ENCODE measurements at places on chromosomes 4 and X. TPM values are rescaled to one million over a fixed set of nuclear protein-coding genes. Genes with fewer than 3 reads are reported as not detected.

Gene FGF16
- not detected for total RNA-seq

Gene DCX
- total RNA-seq, result not detected

Gene MEPE
- total RNA-seq, result not detected

Gene IQSEC2
- total RNA-seq, result 19.6 TPM

Gene ANXA10
- not detected for total RNA-seq

Gene SMIM31
- not detected for total RNA-seq

Gene HTN3
- total RNA-seq, result not detected

Gene SPATA4
- not detected for total RNA-seq

Gene FAM133A
- total RNA-seq, result 0.55 TPM

Gene ENPEP
- 4.4 TPM for total RNA-seq

DNA sequence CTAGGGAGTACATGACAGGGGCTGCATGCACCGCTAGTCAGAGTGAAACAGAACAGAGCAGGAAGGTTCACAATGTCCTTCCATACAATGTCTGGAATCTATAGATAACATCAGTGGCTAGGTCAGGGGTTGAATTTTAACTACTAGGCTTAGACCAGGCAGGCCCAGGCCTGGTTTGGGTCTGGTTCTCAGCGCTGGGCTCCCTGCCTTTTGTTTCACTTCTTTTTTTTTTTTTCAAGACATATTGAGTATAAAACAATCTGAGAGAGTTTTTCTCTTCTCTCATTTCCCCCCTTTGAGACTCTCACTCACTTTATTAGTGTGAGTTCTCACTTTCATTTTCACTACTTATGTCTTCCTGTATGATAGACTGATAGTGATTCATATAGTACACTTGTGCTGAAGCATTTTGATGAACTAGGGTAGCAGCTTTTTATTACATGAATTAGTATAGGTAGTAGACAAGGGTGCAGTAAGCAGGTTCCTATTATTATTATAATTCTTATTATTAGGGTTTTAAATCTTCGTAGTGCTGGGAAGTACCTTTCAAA, 120.0 kb upstream of the ZDHHC15 start:
- no peak overlapping the region for H3K27ac ChIP-seq
- no peak overlapping the region for H3K4me3 ChIP-seq
- DNase-seq, result no peak
- no peaks in the 10 kb centered on the region for H3K27me3 ChIP-seq
- no peaks in the 10 kb centered on the region for H3K36me3 ChIP-seq

DNA sequence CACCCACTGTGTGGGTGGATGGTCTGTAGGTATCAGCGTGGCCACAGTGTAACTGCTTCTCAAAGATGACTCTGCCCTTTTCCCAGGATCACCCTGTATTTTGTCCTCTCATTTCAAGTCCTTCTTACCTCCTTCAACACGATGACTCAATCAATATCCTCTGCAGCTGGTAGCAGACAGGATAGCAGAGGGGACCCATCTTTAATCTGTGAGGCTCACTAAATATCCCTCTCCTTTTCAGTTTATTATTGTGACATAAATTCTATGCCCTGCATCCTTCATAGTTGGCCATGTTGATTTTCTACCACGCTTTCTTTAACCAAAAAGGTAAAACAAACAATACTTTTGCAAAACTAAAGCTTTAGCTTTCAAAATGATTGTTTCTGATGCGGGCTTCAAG, 9.6 kb upstream of the MEPE start:
- H3K4me3 ChIP-seq, result no peak overlapping the region
- DNase-seq, result no peak
- H3K27ac ChIP-seq, result no peak overlapping the region
- H3K4me1 ChIP-seq, result no peaks in the 10 kb centered on the region
- no peaks in the 10 kb centered on the region for H3K36me3 ChIP-seq

GRCh38 chrX:138986235-138986634, 274.7 kb upstream of the FGF13 start:
- H3K27me3 ChIP-seq, result no peaks in the 10 kb centered on the region
- no peaks in the 10 kb centered on the region for H3K4me1 ChIP-seq
- DNase-seq, result no peak
- no peak overlapping the region for H3K4me3 ChIP-seq
- no peaks in the 10 kb centered on the region for H3K36me3 ChIP-seq
- no peak overlapping the region for H3K27ac ChIP-seq

- H3K27me3 ChIP-seq, result no peaks in the 10 kb centered on the region
- no peak for DNase-seq
- peaks cover 21% of the 10 kb centered on the region for H3K4me1 ChIP-seq
- no peaks in the 10 kb centered on the region for H3K36me3 ChIP-seq
- no peak overlapping the region for H3K4me3 ChIP-seq
- no peak overlapping the region for H3K27ac ChIP-seq
Observed at GRCh38 chr4:1767770-1768366, 25.2 kb upstream of the FGFR3 start.

GRCh38 chr4:40118861-40119260, 62.2 kb downstream of the N4BP2 start:
- no peak overlapping the region for H3K27ac ChIP-seq
- H3K4me1 ChIP-seq, result no peaks in the 10 kb centered on the region
- no peak overlapping the region for H3K4me3 ChIP-seq
- H3K36me3 ChIP-seq, result no peaks in the 10 kb centered on the region
- no peak for DNase-seq

DNA sequence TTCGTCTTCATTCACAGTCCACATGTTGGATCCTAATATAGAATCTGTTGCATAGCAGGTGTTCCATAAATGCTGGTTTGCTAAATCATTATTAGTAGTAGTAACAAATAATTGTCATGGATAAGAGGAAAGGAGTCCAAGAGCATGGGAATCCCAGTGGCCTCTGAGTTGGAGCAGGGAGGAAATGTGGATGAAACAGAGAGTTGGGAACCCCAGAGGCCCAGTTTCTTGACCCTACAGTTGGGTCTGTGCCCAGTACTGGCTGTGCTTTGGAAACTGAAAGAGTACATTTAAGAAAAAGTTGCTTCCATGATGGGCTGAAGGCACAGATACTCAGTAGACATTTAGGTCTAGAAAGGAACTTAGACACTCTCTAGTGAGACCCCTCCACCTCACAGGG, 149.4 kb upstream of the PSAPL1 start:
- H3K27me3 ChIP-seq, result no peaks in the 10 kb centered on the region
- H3K4me1 ChIP-seq, result no peaks in the 10 kb centered on the region
- H3K27ac ChIP-seq, result no peak overlapping the region
- H3K36me3 ChIP-seq, result no peaks in the 10 kb centered on the region

DNA sequence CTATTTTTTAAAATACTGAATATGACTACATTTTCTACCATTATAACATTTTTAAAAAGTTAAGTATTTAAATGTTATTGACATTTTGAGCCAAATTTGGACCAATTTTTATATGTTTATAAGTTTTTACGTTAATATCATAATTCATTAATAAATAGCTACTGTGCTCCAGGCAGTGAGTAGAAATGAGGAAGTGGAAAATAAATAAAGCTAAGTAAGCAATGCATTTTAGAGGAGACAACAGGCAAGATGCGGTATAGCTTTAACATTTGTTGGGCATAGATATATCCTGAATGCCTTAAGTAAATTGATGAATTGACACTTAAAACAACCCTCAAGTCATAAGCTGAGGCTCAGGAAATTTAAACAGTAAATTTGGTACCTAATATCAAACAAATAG, 474.8 kb downstream of the PCDH10 start:
- H3K36me3 ChIP-seq, result no peaks in the 10 kb centered on the region
- no peaks in the 10 kb centered on the region for H3K4me1 ChIP-seq
- H3K4me3 ChIP-seq, result no peak overlapping the region
- H3K27ac ChIP-seq, result no peak overlapping the region
- no peak for DNase-seq

DNA sequence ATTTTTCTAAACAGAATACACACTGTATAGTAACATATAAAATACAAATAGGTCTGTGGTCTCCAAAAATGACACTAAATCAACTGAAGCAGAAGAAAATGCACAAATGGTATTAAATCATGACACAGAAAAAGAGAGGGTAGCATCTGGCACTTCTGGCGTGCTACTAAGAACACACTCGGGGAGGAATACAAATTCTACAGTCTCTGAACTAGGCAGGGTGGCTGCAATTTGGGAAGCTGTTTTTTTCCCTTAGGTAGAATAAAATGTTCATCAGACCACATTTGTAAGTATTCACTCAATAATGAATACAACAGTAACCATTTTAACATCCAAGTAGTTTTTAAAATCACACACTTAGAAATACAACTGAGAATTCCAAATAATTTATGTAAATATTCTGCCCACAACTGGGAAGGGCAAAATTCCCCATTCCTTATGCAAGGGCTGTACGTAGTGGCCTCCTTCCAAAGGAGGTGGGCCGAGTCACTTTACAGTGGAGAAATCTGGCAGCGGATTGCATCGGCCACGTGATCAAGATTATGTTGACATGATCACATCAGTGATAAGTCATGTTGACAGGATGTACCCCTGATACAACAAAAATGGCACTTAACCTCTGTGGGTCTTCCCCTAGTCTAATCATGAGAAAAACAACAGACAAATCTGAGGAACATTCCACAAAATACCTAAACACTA, 101.1 kb downstream of the TSPAN5 start:
- no peak overlapping the region for H3K4me3 ChIP-seq
- H3K36me3 ChIP-seq, result no peaks in the 10 kb centered on the region
- no peak overlapping the region for H3K27ac ChIP-seq
- no peaks in the 10 kb centered on the region for H3K4me1 ChIP-seq

GRCh38 chrX:15600745-15601144, at the start of gene ACE2:
ACE2 (minus strand) TSS chrX:15600960; CDS start chrX:15600911, 49 bp downstream.
- no peaks in the 10 kb centered on the region for H3K4me1 ChIP-seq
- DNase-seq, result no peak
- no peaks in the 10 kb centered on the region for H3K36me3 ChIP-seq

GRCh38 chrX:64975989-64976672, at the start of gene ZC4H2:
ZC4H2 (minus strand) TSS chrX:64976450; CDS start chrX:64976377, 73 bp downstream.
- H3K36me3 ChIP-seq, result no peaks in the 10 kb centered on the region
- no peak within 1 kb of the TSS for H3K27ac ChIP-seq

DNA sequence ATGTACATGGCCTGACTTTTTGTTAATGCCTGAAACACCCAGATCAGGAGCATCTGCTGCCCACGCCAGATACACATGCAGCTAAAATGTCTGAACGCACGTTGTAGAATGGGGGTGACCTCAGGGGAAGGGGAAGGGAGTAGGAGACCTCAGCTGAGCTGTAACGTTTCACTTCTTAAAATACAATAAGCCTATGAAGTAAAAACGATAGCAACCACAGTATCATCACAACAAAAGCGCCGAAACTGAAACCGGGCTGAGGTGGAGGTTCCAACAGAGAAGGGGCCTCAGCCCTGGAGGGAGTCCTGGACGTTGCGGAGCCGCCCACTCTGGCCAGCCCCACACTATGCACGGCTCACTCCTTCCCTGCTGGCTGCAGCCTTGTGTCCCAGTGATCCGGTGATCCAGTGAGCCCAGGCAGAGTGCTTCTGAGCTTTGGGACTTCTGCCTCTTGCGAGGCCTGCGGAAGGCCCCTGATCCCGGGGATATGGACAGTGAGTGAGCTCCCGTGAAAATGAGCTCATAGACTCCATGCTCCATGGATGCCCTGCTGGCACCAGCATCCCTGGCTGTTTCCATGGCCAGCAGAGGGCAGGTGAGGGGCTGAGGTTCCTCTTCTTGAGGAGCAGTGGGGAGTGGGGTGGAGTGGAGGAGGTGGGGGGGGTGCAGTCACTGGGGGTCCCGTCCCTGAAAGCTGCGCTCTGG, 52.0 kb downstream of the HMX1 start:
- no peaks in the 10 kb centered on the region for H3K4me1 ChIP-seq
- DNase-seq, result peak; percentile 28
- H3K4me3 ChIP-seq, result no peak overlapping the region
- H3K27ac ChIP-seq, result no peak overlapping the region
- no peaks in the 10 kb centered on the region for H3K36me3 ChIP-seq

DNA sequence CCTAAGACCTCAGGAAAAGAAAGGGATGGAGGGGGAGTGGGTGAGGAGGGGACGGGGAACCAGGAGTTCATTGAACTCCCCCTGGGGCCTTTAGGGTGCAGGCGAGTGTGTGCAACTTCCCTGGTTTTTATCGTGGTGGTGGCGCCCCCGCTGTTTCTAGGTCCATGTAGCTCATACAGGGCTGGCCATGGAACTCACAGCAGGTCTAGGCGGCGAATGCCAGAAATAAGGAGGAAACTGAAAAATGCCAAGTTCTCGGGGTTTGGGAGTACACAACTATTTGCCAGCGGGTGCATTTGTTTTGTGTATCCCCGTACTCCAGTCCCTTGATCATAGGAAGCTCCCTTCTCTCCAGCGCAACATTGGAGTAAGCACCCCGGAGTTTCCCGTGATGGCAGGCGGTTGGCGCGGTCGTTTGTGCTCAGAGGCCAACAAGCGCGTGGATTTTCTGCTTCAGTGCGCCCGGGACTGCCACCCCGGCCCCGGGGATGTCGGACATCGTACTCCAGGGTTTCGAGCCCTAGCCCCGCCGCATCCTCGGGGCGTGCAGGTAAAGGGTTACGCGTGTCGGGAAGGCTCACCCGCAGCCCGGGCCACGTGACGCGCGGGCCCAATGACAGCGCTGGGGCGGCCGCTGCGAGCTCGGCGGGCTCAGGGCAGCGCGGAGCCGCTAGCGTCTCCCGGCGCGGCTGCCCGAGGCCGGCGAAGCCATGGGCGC, 208.9 kb downstream of the NWD2 start:
- H3K4me3 ChIP-seq, result no peak overlapping the region
- H3K36me3 ChIP-seq, result no peaks in the 10 kb centered on the region
- peaks cover 37% of the 10 kb centered on the region for H3K27me3 ChIP-seq
- no peak overlapping the region for H3K27ac ChIP-seq
- H3K4me1 ChIP-seq, result peaks cover 14% of the 10 kb centered on the region

GRCh38 chr4:110278127-110278526, 79.7 kb upstream of the ELOVL6 start:
- no peaks in the 10 kb centered on the region for H3K27me3 ChIP-seq
- no peaks in the 10 kb centered on the region for H3K36me3 ChIP-seq
- no peak overlapping the region for H3K4me3 ChIP-seq
- no peak for DNase-seq

DNA sequence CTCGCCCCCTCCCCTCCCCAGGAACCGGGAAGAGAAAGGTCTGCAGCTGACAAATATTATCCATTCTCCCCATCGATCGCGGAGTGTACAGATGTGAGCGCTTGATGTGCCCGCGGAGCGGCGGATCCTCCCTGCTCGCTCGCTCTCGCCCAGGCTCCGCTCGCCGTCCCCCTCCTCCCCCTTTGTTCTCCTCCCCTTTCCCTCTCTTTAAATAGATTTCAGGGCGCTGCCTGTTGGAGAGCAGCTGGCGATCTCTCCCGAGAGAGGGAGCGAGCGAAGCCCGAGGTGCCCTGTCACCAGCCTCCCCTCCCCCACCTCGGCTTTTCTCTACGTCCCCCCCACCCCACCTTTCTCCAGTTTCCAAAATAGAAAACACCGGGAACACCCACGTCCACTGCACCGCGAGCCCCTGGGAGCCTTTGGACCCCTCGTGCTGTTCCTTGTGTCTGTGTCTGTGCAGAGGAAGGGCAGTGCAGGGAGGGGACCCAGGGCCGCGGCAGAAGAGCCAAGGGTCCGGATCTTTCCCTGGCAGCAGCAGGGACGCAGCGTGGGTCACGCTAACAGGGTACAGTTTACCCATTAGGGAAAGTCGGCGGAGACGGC, 56.6 kb upstream of the BCOR start:
- peaks cover 32% of the 10 kb centered on the region for H3K27me3 ChIP-seq
- H3K4me1 ChIP-seq, result peaks cover 21% of the 10 kb centered on the region
- H3K36me3 ChIP-seq, result no peaks in the 10 kb centered on the region
- no peak overlapping the region for H3K4me3 ChIP-seq

Measured in adrenal gland (tissue), 19 donors.